ENCODE measurements at places on chromosomes 2 and 18.
A peak's percentile ranks its signal among the peaks of the same experiment; 100 is the strongest.

GRCh38 chr18:26826656-26827235, 38.8 kb downstream of the AQP4 start:
- H3K27ac ChIP-seq: no peak overlapping the region
- no peaks in the 10 kb centered on the region for H3K4me1 ChIP-seq
- no peaks in the 10 kb centered on the region for H3K27me3 ChIP-seq
- H3K36me3 ChIP-seq: no peaks in the 10 kb centered on the region
- no peak overlapping the region for H3K4me3 ChIP-seq

DNA sequence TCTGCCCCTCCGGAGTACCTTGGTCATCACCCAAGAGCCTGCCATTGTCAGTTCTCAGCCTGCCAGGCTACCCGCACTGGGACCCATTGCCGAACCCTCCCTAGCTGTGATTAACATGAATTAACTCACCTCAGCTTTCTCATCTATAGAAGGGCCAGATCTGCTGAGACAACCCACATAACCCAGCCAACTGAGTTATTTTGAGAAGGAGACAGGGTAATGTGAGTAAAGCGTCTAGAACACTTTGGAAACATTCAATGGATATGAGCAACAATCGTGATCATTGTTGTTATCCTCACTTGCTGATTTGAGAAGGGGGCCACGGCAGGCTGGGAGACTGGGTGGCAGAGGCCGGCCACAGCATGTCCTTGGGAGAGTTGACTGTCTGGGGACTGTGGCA, 196.8 kb downstream of the GLI2 start:
- H3K4me1 ChIP-seq: peaks cover 2% of the 10 kb centered on the region
- no peak overlapping the region for H3K27ac ChIP-seq
- no peaks in the 10 kb centered on the region for H3K36me3 ChIP-seq

DNA sequence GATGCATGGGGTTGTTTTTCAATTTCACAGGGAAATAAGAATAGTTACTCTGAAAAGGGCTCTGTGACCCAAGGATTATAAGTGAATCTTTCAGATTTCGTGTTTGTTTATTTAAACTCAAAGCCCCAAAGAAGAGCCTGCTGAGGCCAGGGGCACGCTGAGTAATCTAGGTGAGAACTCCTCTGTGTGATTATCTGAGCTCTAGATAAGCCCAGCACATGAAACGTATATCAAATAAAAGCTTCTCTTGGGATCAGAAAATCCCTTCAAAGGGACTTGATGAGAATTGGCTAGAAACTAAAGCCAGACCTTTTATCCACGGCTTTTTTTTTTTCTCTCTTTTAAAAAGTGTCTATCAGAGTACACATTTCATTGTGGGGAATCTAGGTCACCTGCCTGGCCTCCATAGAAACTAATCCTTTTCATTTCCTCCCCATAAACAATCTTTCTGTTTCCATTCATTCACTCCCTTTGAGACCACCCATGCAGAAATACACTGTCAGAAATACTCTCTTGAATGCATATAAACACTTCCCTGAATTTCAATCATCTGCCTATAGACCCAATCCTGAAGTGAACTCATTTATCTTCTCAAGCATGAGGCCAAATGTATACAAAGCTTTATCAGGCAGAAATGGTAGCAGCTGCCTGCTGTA, 137.4 kb downstream of the RIT2 start:
- H3K27me3 ChIP-seq: no peaks in the 10 kb centered on the region
- H3K27ac ChIP-seq: no peak overlapping the region
- no peaks in the 10 kb centered on the region for H3K4me1 ChIP-seq
- H3K36me3 ChIP-seq: no peaks in the 10 kb centered on the region
- no peak overlapping the region for H3K4me3 ChIP-seq

GRCh38 chr18:513826-514530, 13.5 kb upstream of the COLEC12 start:
- no peak overlapping the region for H3K4me3 ChIP-seq
- H3K4me1 ChIP-seq: no peaks in the 10 kb centered on the region
- H3K36me3 ChIP-seq: no peaks in the 10 kb centered on the region
- DNase-seq: no peak

- H3K4me1 ChIP-seq: no peaks in the 10 kb centered on the region
- no peak overlapping the region for H3K27ac ChIP-seq
- peaks cover 11% of the 10 kb centered on the region for H3K27me3 ChIP-seq
- H3K4me3 ChIP-seq: peak overlapping the region; percentile 53
These were observed 753 bp downstream of the ITPRIPL1 start for GRCh38 chr2:96325884-96326255.

DNA sequence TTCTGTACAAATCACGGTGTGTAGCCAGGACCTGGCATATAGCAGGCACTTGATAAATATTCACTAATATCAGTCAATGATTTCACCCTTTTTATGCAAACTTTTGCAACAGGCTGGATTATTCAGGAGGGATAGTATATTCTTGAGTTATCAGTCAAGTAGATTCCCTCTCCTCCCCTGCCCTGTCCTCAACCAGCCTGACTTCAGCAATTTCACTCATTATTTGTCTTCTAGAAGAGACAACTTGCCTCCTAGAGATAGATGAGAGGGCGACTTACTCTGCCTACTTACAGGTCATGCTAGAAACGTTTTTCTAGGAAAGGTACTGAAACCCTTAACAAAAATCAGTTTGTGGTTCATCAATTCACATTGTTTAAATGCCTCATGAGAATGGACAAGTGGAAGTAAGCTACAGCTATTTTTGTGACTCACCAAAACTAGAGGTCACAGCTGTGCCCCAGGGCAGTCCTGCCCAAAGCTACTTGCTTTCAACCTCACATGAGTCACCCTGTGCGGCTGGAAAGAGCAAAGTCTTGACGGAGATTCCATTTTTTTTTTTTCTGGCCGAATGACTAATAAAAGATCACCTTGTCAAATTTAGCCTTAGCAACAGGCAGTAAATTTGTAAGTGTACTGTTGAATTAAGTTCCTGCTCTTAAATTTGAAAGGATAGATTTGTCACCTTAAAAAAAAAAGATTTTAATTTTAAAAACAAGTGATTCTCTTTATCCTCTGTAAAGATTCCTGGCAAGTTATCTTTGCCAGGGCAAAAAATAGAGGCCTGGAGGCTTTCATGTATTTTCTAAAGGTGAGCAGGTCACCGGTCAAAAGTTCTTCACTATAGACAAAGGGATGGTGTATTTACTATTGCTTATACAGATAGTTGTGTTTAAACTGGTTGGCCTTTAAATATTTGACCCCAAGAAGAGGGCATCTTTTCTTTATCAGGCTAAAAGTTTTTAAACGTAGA, 109.0 kb upstream of the SLC35G4 start:
- DNase-seq: no peak
- H3K27me3 ChIP-seq: no peaks in the 10 kb centered on the region
- no peaks in the 10 kb centered on the region for H3K36me3 ChIP-seq
- H3K4me3 ChIP-seq: no peak overlapping the region

DNA sequence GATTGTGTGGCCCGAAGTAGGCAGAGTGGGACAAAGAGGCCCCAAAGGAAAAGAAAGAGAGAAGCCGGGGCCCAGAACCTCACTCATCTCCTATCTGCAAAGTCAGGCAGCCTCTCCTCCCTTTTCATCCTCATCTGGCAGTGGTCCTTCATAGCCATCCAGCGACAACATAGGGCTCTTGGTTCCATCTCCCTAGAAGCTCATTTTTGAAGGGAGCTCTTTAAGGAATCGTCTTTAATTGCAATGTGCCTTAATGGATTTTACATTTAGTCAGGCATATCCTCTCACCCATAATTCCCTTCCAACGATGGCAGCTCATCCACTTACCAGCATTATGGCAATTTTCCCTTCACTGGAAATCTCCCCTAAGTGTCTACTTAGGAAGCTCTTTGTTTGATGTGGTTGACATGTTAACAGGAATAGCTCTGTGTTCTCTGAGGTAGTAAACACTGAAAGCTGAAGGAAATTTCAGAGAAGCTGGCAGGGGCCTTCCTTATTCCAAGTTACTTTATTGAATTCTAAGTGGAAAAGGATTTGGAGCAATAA, 780.6 kb downstream of the TSN start:
- no peak overlapping the region for H3K4me3 ChIP-seq
- no peaks in the 10 kb centered on the region for H3K36me3 ChIP-seq
- H3K27me3 ChIP-seq: no peaks in the 10 kb centered on the region
- H3K27ac ChIP-seq: no peak overlapping the region
- H3K4me1 ChIP-seq: no peaks in the 10 kb centered on the region

- DNase-seq: no peak
- no peaks in the 10 kb centered on the region for H3K4me1 ChIP-seq
- H3K4me3 ChIP-seq: no peak overlapping the region
- H3K27ac ChIP-seq: no peak overlapping the region
- no peaks in the 10 kb centered on the region for H3K36me3 ChIP-seq
- H3K27me3 ChIP-seq: no peaks in the 10 kb centered on the region
These were observed 185.4 kb downstream of the LDLRAD4 start for GRCh38 chr18:13403786-13404549.

- no peaks in the 10 kb centered on the region for H3K36me3 ChIP-seq
- DNase-seq: no peak
- no peak overlapping the region for H3K27ac ChIP-seq
- H3K4me1 ChIP-seq: no peaks in the 10 kb centered on the region
- no peak overlapping the region for H3K4me3 ChIP-seq
- no peaks in the 10 kb centered on the region for H3K27me3 ChIP-seq
These were observed 185.1 kb downstream of the MYO3B start for GRCh38 chr2:170362871-170363631.

GRCh38 chr2:167322795-167323194, 434.5 kb downstream of the XIRP2 start:
- no peaks in the 10 kb centered on the region for H3K4me1 ChIP-seq
- no peak overlapping the region for H3K27ac ChIP-seq
- H3K27me3 ChIP-seq: no peaks in the 10 kb centered on the region
- no peak for DNase-seq
- H3K4me3 ChIP-seq: no peak overlapping the region

- H3K36me3 ChIP-seq: no peaks in the 10 kb centered on the region
- DNase-seq: no peak
- no peaks in the 10 kb centered on the region for H3K4me1 ChIP-seq
- H3K4me3 ChIP-seq: no peak overlapping the region
These were observed 16.8 kb downstream of the KCNH7 start for GRCh38 chr2:162821718-162822117.

- no peaks in the 10 kb centered on the region for H3K36me3 ChIP-seq
- no peak overlapping the region for H3K27ac ChIP-seq
- H3K4me1 ChIP-seq: peaks cover 13% of the 10 kb centered on the region
- no peaks in the 10 kb centered on the region for H3K27me3 ChIP-seq
- DNase-seq: peak; percentile 17
These were observed 2.4 kb downstream of the MRPL44 start for GRCh38 chr2:223959688-223960087.

GRCh38 chr18:46772357-46772756, 15.5 kb upstream of the ST8SIA5 start:
- H3K27me3 ChIP-seq: no peaks in the 10 kb centered on the region
- no peak for DNase-seq

- H3K27ac ChIP-seq: no peak overlapping the region
- H3K4me1 ChIP-seq: no peaks in the 10 kb centered on the region
- no peaks in the 10 kb centered on the region for H3K27me3 ChIP-seq
- H3K36me3 ChIP-seq: no peaks in the 10 kb centered on the region
- DNase-seq: no peak
- no peak overlapping the region for H3K4me3 ChIP-seq
These were observed 35.8 kb upstream of the ASPRV1 start for GRCh38 chr2:69997015-69997830.

DNA sequence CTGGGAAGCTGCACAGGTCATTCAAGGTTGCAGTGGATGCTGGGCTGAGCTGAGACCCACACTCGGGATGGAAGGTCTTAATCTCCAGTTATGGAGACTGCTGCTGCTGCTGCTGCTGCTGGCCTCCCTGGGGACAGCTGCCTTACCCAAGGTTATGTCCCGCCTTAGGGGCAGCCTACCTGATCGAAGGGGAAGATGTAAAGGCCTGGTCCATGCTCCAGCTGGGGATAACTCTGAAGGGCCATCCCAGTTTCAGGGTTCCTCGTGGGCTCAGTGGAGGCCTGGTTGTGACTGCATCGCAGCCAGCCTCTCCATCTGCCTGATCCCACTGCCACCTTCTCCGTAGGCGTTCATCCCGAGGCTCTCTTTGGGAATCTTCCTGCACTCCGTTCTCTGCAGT, 33.0 kb downstream of the RHOB start:
- H3K27me3 ChIP-seq: no peaks in the 10 kb centered on the region
- no peak for DNase-seq
- H3K36me3 ChIP-seq: no peaks in the 10 kb centered on the region
- H3K27ac ChIP-seq: no peak overlapping the region

DNA sequence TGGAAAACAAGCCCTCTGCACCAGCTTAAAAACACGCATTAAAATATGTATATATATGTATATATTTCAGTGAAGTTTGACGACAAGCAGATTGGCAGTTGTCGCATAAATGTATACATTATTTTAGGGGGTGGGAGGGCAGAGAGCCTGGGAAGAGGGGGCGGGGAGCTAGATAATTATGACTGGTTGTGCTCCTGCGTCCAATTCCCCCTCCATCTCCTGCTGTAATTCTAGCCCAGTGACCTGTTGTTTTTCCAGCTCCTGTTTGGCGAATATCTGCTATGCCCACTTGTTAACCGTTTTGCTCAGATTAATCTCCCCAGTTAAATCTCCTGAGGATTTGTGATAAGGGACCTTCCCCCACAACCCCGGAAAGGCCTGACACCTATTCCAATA, 656 bp downstream of the UNC80 start:
- H3K4me3 ChIP-seq: no peak overlapping the region
- no peaks in the 10 kb centered on the region for H3K27me3 ChIP-seq
- H3K27ac ChIP-seq: no peak overlapping the region

- no peaks in the 10 kb centered on the region for H3K4me1 ChIP-seq
- H3K27me3 ChIP-seq: no peaks in the 10 kb centered on the region
- H3K4me3 ChIP-seq: no peak overlapping the region
- H3K27ac ChIP-seq: no peak overlapping the region
- H3K36me3 ChIP-seq: no peaks in the 10 kb centered on the region
- no peak for DNase-seq
These were observed 320.5 kb downstream of the DPP10 start for GRCh38 chr2:114762986-114763385.

DNA sequence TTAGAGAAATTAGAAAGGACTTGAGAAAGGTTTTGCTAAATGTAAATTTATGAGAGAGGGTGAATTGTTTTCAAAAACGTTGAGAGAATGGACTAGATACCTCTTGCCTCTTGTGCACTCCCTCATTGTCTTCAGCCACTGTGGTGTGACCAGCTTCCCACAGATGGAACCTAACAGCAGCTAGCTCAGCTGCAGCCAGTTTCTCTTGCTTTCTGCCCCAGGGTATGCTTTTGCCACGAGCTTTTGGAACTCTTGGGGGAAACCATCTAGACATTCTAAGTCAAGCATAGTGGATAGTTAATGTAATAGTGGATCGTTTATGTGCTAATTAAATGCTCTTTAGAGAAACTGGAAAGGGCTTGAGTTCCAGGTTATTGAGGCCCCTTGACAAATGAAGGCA, 288.2 kb downstream of the CTNNA2 start:
- H3K4me1 ChIP-seq: no peaks in the 10 kb centered on the region
- H3K27me3 ChIP-seq: no peaks in the 10 kb centered on the region
- no peak for DNase-seq
- H3K4me3 ChIP-seq: no peak overlapping the region
- no peaks in the 10 kb centered on the region for H3K36me3 ChIP-seq

Data from kidney (tissue), 22 donors.